Psoas muscle (tissue), 8 donors: ENCODE measurements at places on chromosomes 1 and 21.

- DNase-seq: no peak
Measured at GRCh38 chr21:40547906-40548513, 298.9 kb downstream of the DSCAM start.

DNA sequence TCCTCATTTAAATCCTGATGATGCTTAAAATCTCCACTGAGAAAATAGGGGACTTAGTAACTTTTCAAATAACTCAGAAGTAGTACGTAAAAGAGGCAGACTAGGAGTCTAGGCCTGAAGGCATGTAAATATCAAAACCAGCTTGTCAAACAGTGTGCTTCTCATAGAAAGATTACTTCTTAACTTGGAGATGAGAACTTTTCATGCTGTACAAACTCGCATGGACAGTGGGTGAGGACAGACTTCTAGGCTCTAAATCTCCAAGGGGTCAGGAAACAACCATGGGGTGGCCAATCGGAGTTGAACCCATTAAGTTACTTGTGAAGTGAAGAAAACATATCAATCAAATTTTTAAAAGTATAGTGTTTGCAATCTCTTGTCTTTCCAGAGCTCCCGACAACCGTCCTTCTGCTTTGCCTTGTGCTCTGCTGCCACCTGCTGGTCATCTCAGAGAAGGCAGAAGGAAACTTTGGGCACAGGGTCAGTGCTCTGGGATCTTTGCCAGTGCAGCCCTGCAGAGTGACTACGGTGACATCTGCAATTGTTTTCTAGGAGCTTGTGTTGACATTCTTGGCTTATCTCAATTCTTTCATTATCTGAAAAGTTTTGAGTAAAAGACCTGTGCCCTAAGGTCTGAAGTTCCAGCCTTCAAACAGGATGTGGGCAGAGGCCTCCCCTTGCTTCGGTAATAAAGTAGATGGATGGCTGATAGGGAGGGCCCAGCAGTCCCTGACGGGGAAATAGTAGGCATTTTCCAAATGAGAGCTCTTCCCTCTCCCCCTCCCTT lies 105.1 kb upstream of the PDE4B start:
- DNase-seq: peak; percentile 81

- no peak for DNase-seq
Measured at GRCh38 chr1:201378804-201379203, 1.3 kb upstream of the TNNT2 start.

GRCh38 chr1:24898909-24899439 lies 31.1 kb downstream of the RUNX3 start:
- no peak for DNase-seq

DNA sequence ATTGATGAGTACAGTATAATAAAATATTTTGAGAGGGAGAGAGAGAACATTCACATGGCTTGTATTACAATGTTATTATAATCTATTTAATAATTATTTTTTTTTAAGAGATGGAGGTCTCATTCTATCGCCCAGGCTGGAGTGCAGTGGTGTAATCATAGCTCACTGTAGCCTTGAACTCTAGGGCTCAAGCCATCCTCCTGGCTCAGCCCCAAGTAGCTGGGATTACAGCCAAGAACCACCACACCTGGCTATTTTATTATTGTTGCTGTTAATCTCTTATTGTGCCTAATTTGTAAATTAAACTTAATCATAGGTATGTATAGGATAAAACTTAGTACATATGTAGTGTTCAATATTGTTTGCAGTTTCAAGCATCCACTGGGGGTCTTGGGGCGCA lies 57.8 kb downstream of the HS2ST1 start:
- DNase-seq: no peak

DNA sequence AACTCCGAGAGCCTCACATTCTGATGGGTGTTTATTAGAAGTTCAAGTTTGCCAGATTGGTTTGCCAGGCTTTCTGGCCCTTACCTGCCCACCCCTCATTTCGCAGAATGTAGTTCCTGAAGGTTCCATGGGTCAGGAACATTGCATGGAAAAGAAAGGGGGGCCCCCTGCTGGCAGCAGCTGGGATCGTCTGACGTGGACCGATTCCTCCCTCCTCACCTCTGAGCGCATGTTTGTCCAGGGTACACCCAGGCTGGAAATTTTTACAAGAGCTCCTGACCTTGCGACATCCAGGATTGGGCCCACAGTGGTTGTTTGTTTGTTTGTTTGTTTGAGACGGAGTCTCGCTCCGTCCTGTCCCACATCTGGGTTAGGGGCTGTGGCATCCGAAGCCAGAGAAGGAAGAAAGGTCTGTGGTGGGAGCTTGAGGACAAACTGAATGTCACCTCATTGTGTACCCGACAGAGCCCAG lies 126.0 kb upstream of the TMEM51 start:
- peak; percentile 74 for DNase-seq

- no peak for DNase-seq
Measured at GRCh38 chr1:167229719-167230385, 9.2 kb downstream of the POU2F1 start.

GRCh38 chr1:35573198-35574124 lies at the start of gene TFAP2E:
TSS of gene TFAP2E (plus strand) at chr1:35573314. CDS start at chr1:35573578, 264 bp downstream.
- DNase-seq: no peak

DNA sequence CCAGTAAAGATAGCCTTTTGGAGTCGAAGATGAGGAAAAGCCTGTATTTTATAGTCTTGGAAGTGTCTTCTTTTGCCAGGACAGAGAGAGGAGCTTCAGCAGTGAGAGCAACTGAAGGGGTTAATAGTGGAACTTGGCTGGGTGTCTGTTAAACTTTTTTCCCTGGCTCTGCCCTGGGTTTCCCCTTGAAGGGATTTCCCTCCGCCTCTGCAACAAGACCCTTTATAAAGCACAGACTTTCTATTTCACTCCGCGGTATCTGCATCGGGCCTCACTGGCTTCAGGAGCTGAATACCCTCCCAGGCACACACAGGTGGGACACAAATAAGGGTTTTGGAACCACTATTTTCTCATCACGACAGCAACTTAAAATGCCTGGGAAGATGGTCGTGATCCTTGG lies at the start of gene VCAM1:
Gene VCAM1 (plus strand): TSS at position 253 of the 400 bp plus-strand sequence. CDS start 119 bp downstream, at position 372.
- DNase-seq: no peak
